Activated CD4-positive, alpha-beta T cell treated with anti-CD3 and anti-CD28 coated beads, Interleukin-10, Interleukin-2, amounts not matched to agents 100 ng/mL and 50 ng/mL, durations not matched to agents 16 hours and 8 hours (primary cell): ENCODE measurements at places on chromosomes 3 and 15.

DNA sequence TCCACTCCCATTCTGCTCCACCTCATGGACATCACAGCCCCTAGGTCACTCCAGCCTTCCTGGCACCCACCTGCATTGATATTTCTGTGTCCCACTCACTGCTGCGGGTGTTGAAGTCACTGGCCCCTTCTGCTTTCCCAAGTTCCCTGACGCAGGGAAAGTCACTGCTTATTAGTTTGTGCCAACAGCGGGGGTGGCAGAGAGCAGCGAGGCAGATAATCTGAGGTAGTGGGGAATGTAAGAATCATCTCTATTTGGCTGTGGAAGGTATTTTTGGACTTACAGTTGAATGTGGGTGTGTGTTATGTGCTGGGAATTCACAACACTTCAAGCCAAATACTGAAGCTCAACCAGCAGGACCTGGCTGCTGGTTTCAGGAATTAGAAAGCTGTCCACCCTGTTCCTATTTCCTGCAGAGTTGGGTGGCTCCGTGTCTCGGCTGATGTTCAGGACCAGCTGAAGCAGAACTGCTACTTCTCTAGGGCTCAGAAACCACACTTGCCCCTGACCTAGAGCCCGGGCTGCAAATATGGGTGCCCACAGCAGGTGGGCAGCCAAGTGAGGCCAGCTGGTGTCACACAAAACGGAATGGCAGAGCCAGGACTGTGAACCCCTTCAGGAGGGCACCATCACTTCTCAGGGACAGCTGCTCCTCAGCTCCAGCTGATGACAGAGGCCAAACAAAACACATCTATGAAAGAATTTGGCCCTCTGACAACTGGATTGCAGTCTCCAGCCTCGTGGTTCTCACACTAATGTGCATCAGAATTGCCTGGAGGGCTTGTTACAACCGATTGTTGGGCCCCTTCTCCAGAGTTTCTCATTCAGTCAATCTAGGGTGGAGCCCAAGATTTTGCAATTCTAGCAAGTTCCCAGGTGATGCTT lies 57.7 kb downstream of the SEMA5B start:
- no peak for DNase-seq

DNA sequence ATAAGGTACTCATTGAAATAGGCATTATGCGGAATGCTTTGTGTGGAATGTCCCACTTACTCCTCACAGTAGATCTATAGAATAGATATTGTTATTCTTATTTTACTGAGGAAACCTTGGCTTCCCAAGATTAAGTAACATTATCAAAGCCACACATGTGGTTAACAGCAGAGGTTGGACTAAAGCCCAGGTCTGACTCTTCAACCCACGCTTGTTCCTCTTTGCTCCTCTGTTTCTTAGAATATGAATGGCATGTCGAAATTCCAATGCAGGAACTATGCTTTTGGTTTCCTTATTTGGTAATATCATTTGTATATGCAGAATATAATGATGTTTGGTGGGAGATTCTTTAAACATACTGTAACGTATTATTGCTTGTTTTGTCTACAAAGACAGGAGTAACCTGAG lies 818.8 kb upstream of the LMCD1 start:
- no peak for DNase-seq

- no peak for DNase-seq
Measured at GRCh38 chr3:197989651-197990050, 29.6 kb downstream of the LMLN start.

- no peak for DNase-seq
Measured at GRCh38 chr3:187264021-187264420, 27.5 kb downstream of the MASP1 start.

DNA sequence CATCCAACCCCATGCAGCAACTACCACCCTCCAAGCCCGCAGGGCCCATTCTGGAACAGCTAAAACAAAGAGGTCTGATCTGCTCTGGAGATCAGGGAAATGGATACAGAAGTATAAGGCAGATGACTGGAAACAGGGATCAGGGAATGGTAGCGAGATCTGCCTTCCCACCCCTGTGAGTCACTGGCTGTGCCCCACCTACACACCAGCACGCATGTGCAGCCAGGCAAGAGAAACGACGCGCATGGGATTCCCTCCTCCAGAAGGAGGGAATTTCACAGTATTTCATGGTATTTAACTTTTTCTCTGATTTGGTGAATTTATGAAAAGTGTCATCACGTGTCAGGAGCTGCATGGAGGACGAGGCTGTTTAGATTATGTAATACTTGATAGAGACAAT lies 116.7 kb downstream of the ARRDC4 start:
- DNase-seq: no peak

GRCh38 chr3:11452312-11452711 lies 180.1 kb downstream of the ATG7 start:
- no peak for DNase-seq

- DNase-seq: no peak
Measured at GRCh38 chr15:63983061-63983711, 63.1 kb downstream of the DAPK2 start.

DNA sequence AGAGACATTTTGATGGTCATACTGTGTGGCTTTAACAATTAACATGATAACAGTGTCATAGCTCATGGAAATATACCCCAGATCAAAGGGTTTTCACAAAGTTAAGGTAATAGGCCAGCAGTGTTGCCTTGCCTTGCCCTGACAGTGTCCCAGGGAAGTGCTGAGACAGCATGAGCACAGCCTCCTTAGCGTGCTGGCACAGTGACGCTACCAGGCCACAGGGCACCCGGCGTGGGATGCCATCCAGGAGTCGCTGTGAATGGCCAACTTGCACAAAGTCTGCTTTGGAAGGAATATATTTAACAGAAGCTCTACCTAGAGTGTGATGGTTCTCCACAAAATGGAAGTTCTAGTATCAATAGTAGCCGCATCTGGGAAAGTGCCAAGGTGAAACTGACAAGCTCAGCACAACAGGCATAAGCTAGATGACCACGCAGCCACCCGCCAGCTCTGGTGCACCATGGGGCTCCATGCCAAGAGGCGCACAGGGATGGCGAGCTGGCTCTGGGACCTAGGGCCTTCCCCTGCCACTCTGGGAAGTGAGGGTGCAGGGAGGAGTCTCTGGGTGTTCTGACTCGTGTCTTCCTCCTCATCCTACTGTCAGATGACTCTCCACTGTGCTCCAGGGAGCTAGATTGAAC lies 86.2 kb downstream of the GABRB3 start:
- no peak for DNase-seq

DNA sequence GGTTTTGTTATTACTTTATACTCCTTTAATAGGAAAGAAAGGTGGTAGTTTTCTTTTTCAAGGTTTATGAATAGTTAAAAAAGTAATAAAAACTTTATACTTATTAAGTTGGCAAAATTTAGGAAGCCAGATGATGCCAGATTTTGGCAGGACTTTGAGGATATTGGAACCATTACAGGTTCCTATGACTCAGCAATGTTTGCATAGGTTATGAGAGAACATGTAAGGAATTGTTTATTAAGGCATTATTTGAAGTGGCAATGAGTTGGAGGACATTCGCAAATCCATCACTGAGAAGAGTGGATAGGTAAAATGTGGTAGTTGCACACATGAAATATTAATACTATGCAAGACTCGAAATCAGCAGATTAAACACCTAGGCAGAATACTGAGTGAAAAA lies 29.9 kb downstream of the CDAN1 start:
- no peak for DNase-seq

DNA sequence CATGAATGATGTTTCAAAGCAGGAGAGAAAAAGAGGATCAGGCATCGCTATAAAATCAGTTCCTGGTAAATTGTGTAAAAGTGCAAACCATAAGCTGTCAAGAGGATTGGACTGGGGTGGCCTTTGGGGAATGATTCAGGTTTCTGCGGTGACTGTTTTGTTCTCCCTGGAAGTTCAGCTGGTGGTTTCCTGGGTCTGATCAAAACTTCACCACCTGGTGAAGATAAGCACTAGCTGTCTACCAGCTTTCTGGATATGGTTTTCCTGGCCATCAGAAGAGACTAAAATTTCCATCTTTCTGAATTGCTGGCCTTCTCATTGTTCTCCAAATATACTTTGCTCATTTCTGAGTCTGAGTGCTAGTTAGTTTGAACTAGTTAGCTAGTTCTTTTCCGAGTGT lies 2.7 kb upstream of the NANOGP8 start:
- DNase-seq: no peak

DNA sequence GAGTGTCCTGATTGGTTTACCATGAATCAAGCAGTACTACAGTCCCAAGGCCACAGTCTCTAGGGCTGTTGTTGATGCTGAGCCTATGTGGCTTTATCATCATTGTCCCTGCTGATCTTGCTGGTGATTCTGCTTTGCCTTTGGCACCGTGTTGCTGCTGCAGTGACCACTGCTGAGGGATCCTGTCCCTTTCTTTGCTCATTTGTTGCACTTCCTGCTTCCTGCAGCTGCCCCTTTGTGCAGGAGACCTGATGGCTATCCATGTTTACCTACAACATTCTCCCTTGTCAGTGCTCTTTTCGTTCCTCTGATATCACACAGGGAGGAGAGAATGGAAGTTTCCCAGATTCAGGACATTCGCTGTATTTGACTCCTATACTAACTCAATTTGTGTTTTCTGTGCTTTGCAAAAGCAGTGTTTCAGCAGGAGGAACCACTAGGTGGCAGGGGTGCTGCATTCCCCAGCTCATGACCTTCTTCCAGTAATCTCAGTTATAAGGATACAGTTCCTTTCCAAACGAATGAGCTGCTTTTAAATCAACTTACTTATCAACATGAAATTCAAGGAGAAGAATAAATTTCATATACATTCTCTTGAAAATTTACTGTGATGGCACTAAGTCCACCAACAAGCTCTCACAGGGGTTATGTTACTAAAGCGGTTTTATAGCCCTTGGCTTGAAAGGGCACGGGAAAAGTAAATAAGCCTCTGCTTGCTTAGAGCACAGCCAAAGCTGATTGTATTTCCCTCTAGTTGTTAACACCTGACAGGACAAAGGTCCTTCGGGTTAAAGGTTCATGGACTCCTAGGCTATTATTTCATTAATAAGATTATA lies 9.7 kb upstream of the THUMPD3 start:
- peak; percentile 67 for DNase-seq

DNA sequence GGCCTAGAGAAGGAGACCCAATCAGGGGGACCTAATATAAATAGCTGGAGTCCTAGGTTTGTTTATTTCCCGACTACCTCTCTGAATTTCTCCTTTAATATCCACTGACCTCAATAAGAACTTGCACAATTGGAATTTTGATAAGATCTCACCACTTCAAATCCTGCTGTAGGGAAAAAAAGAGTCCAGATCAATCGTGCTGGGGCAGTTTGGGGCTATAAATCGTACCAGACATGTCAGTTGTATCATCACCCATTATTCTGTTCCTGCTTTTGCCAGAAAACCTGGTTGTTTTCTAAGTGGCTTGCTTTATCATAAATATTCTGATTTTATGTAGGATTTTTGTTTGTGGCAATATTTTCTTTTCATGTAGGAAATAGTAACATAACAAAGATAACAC lies 281.3 kb downstream of the DIPK2A start:
- no peak for DNase-seq

DNA sequence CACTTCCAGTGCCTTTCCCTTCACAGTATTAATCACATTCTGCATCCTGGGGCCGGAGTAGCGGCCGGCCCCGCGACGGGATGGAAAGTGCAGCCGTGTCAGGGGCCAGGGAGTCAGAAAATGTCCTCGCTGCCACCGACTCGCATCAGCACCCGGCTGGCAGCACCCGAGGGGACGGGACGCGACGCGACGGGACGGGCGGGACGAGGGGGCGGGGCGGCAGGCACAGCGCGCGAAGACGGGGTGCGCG lies 353 bp downstream of the ATG3 start:
- DNase-seq: no peak

DNA sequence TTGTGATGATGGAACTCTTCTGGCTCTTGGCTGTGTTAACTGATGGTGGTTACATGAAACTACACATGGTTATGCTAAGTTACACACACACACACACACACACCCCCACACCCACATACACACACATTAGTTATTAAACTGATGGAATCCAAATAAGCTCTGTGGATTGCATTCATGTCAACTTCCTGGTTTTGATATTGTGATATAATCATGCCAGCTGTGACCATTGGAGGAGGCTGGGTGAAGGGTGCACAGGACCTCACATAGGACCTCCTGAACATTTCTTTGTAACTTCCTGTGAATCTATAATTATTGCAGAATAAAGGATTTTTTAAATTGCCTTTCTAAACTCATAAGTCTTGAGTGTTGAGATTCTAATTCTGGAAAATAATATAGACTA lies 58.9 kb upstream of the LIMD1 start:
- DNase-seq: no peak

DNA sequence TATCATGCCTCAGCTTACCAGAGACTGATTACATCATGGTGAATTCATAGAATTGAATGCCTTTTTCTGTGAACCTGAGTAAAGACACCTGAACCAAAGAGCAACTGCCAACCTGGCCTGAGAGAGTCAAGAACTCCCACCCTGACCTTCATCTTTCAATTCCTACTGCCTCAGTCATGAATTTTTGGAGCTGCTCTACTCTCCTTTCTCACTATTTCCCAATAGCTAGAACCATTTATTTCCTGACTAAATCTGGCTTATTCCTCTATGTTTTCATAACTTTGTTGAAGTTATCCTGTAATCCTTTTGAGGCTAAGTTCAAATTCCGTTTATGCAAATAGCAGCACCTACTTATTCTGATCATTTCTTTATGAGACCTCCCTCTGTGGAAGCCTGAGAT lies 712.4 kb upstream of the UBE2E2 start:
- DNase-seq: no peak

DNA sequence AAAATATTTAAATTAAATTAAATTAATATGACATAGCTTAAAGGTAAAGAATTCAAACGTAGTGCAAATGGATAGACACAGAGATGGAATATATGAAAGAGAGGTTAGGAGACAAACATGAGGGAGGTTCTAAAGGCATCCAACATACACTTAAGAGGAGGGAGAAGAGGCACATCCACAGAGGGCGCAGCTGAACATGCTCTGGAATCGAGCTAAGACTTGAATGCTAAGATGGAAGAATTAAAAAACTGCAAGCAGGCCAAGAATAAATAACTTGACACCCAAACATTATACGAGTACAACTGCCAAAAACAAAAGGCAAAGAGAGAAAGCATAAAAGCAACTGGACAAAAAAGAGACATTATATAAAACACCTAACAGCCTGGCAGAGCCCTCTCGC lies 9.1 kb upstream of the PRR20G start:
- no peak for DNase-seq

GRCh38 chr3:186551387-186551786 lies 7.2 kb upstream of the CRYGS start:
- DNase-seq: no peak

GRCh38 chr15:70195587-70196305 lies 98.0 kb upstream of the TLE3 start:
- DNase-seq: no peak

DNA sequence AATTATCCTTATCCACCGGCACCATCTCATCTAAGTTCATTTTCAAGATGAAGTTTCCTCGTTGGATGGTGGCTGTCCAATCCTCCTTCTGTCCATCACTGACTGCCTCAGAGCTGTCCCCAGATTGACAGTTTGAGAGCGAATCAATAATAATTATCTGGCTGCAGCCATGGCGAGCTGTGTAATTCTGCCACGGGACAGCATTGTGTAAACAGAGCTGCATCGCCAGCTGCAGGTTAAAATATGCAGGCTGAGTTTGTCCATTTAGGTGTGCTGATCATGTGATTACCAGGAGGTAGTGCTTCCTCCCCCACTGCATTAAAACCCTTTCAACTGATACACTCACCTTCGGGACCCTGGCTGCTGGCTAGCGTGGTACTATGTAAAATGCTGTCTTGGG lies 461.9 kb upstream of the ONECUT1 start:
- DNase-seq: no peak
